ENCODE measurements at places on chromosomes 5 and 9.

- no peak for DNase-seq
Observed at GRCh38 chr5:15621094-15621493, 121.1 kb downstream of the FBXL7 start.

GRCh38 chr9:75333624-75334023 is 245.3 kb downstream of the OSTF1 start:
- no peak for DNase-seq

- DNase-seq = no peak
Observed at GRCh38 chr9:2620919-2621721, 467 bp upstream of the VLDLR start.

- DNase-seq = no peak
Observed at GRCh38 chr5:151155775-151156506, 1.6 kb downstream of the ANXA6 start.

GRCh38 chr5:50710838-50711237 is 44.4 kb downstream of the PARP8 start:
- DNase-seq = no peak

GRCh38 chr5:175556794-175557193 is 78.4 kb downstream of the SFXN1 start:
- no peak for DNase-seq

GRCh38 chr9:32978051-32978450 is 23.4 kb downstream of the APTX start:
- DNase-seq = no peak

GRCh38 chr9:93906195-93906880 is 48.8 kb downstream of the BARX1 start:
- no peak for DNase-seq

GRCh38 chr9:22649384-22649783 is 202.8 kb downstream of the DMRTA1 start:
- no peak for DNase-seq

- no peak for DNase-seq
Observed at GRCh38 chr5:102799017-102799416, 43.9 kb downstream of the PAM start.

DNA sequence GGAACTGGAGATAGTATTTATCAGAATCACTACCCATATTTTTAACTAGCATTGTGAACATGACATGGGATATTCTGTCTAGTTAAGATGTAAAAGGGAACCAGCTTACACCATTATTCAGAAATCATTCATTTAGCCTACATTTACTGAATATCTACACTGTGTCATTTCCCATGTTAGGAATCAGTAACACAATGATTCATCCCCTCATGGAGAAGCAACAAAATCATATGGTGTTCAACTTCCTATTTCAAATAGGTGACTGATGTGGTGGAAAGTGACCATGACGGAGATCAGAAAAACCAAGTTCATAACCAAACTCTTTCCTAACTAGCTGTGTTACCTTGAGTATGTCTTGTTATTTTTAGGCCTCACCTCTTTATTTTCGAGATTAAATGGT is 550.0 kb upstream of the TUSC1 start:
- no peak for DNase-seq

- no peak for DNase-seq
Observed at GRCh38 chr5:111399113-111399512, 113.2 kb downstream of the STARD4 start.

DNA sequence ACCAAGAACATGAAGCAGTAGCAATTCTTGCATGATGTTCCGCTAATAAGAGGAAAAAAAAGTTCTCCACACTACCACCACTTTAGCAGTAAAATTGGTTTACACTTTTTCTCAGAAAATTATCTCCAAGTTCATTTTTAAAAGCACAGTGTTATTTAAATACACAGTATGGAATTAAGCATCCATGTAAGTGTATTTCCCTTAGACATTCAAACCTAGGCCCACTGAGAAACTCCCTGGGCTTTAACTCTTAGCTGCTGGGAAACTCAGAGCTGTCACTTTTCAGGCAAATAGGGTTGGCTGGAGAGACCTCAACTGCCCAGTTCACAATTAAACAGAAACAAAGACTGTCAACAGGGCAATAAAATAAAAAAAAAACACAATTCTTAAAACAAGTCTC is 2.7 kb downstream of the GNAQ start:
- DNase-seq = no peak

GRCh38 chr9:6184749-6185645 is 30.6 kb upstream of the IL33 start:
- no peak for DNase-seq

- DNase-seq = no peak
Observed at GRCh38 chr9:77498891-77499290, 149.2 kb downstream of the GNA14 start.

DNA sequence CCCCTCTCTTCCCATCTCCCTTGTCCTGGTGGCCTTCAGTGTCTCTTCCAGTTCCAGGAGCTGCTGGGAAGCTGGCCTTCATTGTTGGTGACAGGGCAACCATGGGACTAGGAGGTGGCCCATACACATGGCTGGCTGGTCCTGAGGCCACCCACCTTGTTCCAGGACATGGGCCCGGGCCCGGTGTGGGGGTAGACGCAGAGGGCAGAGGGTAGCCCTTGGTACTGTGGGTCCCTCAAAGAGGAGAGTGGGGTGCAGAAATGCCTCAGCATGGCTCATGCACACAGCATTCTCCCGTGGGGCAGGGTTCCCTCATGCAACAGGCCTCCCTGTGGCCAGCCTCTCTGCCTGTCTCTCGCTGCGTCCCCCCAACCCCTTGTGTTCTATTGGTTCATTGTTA is 20.8 kb downstream of the SLC6A7 start:
- no peak for DNase-seq

DNA sequence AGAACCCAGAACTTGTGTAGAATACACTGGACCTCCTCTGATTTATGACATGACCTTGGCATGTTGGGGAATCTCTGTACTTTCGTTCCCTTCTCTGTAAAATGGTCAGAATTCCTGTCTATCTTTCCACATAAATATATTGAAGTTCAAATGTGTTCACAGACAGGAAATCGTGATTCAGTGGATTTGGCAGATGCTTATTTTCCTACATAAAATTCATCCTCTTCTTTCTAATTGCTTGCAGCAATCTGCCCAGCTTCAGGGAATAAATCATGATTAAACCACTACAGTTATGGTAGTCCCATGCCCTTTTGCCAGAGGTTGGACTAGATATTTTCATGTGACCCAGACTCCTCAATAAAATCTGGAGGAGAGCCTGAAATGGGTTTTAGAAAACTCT is 52.1 kb upstream of the ARL15 start:
- no peak for DNase-seq

DNA sequence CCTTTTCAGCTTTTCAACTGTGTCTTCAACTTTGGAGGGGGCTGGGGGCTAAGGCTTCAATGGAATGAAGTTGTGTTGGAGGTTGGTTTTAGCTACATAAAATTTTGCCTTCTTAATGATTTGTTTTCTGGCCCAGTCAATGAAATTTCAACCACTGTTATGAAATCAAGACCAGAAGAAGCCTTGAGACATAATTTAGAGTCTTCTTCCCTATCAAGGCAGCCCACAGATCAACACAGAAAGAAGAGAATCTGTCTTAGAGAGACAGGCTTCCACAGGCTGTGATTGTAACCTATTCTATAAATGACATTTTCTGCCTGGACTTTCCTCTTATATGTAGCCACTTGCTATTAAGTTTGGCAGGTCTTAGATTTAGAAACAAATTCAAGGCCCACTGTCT is 46.5 kb upstream of the ZSWIM6 start:
- no peak for DNase-seq

GRCh38 chr9:35723908-35724307 is 8.1 kb downstream of the TLN1 start:
- DNase-seq = no peak

GRCh38 chr9:85969727-85970126 is 28.8 kb downstream of the NAA35 start:
- no peak for DNase-seq

DNA sequence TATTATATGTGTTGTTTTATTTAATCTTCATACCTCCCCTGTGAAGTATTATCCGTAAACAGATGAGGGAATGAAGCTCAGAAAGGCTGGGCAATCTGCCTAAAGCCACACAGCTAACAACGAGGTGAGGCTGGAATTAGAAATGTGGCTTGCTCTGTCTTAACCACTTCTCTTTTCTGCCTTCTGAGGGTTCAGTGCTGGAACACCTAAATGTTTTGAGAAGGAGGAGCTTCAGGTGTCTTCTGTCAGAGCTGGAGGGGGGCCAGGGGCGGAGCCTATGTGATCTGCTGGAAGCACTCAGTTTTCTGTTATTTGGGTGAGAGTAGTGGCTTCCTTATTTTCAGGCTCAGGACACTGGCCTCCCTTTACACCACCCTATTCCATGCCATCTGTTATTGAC is 35.0 kb upstream of the ARAP3 start:
- no peak for DNase-seq

- DNase-seq = no peak
Observed at GRCh38 chr9:21160178-21160577, 6.3 kb downstream of the IFNA21 start.

GRCh38 chr5:39608024-39608423 is 183.2 kb upstream of the DAB2 start:
- DNase-seq = no peak

GRCh38 chr5:14228219-14228618 is 85.1 kb downstream of the TRIO start:
- DNase-seq = no peak

DNA sequence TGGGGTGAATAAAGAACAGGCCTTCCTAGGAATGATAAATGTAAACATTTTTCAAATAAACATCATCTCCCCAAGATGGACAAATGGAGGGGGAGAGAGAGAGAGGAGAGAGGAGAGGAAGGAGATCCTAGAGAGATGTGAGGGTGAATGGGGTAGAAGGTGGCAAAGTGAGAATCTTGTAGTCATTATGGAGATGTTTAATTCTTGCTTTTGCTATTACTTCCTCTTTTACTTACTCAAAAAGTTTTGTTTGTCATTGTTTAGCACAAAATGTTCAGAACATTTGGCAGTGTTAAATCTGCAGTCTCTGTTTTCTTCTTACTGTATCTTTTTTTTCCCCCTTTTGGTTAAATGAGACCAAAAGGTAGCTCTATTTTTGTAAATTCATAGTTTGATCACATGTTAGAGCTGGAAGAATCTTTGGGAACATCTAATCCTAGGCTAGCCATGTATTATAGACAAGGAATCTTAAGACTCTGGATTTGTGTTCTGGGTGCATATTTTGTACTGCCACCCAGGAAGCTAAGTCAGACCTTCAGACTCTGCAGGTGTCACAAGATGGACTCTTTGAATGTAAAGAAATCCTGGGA is 266.1 kb downstream of the NTRK2 start:
- DNase-seq = no peak

DNA sequence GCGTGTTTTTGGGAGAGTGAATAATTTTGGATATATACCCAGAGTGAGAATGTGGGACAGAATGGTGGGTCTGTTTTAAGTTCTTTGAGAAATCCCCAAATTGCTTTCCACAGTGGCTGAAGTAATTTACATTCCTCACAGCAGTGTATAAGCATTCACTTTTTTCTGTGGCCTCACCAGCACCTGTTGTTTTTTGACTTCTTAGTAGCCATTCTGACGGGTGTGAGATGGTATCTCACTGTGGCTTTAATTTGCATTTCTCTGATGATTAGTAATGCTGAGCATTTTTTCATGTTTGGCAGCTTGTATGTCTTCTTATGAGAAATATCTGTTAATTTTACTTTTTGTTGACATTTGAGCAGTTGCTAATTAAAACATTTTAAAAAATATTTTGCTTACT is 9.4 kb upstream of the SPATA31D1 start:
- DNase-seq = no peak

GRCh38 chr5:145104106-145104505 is 731.0 kb downstream of the PRELID2 start:
- no peak for DNase-seq

- DNase-seq = no peak
Observed at GRCh38 chr9:121299467-121300282, 31.7 kb downstream of the GSN start.

- DNase-seq = no peak
Observed at GRCh38 chr5:15763754-15764153, 263.8 kb downstream of the FBXL7 start.

- DNase-seq = no peak
Observed at GRCh38 chr5:172603251-172603806, 37.7 kb upstream of the NEURL1B start.

GRCh38 chr5:951940-952596 is 56.5 kb upstream of the NKD2 start:
- no peak for DNase-seq

DNA sequence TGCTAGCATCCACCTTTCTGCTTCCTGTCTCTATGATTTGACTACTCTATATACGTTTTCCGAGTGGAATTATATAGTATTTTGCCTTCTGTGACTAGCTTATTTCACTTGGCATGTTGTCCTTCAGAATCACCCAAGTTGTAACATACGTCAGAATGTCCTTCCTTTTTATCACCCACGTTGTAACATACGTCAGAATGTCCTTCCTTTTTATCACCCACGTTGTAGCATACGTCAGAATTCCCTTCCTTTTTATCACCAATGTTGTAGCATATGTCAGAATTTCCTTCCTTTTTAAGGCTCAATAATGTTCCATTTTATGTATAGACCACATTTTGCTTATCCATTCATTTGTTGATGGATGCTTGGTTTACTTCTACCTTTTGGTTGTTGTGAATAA is 22.9 kb upstream of the TAS2R1 start:
- no peak for DNase-seq

- DNase-seq = no peak
Observed at GRCh38 chr5:85293145-85293785, 908.6 kb upstream of the EDIL3 start.

DNA sequence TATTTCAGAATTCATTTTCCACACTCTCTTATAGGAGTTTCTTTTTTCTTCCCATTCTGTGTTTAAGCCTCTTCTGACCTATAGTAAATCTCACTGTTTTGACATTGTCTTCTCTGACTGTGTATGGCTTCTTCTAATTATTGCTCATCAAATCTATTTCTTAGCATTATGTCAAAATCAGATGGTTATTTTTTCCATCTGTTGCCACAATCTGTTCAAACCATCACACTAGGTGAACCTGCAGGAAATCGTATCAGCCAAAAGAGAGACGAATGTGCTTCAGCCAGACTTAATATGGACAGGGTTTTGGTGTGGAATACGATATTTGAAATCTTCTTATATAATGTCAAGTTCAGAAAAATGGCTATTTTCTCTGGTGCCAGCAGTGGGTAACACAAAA is 15.9 kb upstream of the SEMA4D start:
- no peak for DNase-seq

- peak; percentile 49 for DNase-seq
Observed at GRCh38 chr5:149371296-149371962, 7.7 kb downstream of the IL17B start.

GRCh38 chr5:74761241-74761640 is 5.7 kb downstream of the GFM2 start:
- no peak for DNase-seq
